ENCODE measurements at places on chromosomes 12 and 14.

GRCh38 chr12:121530600-121531355 lies 50.0 kb downstream of the KDM2B start:
- peak; percentile 43 for DNase-seq

- no peak for DNase-seq
These were observed 629.0 kb downstream of the MED13L start for GRCh38 chr12:115648463-115648862.

DNA sequence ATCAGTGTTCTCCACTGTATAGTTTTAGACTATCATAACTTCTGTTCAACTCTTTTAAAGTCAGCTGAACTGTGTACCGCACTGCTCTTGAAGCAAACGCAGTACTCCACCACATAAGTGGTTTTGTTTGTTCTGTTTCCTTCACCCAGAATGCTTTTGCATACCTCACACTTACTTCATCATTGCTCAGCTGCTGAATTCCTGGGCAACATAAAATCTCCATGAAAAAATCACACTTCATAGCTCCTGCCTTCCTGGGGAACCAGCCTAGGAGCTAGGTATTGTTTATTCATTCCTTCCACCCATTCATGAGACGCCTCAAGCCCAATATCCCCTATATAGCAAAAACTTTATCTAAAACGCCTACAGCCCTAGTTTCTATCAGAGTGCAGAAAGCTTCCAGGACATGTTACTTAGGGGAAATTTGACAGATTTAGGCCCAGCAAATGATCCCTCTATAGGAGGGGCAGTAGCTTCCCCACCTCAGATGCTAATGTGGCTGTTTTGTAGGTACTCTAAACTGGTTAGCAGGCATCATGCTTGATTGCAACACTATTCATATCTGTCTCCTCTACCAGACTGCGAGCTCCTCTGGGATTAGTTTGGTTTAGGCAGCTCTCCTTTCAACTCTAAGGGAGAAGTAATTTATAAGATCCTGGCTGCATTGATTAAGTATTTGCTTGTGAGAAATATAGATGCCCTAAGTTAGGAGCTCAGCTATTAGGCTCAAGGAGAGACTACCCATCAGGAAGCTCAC lies 44.5 kb downstream of the LRRC9 start:
- no peak for DNase-seq

DNA sequence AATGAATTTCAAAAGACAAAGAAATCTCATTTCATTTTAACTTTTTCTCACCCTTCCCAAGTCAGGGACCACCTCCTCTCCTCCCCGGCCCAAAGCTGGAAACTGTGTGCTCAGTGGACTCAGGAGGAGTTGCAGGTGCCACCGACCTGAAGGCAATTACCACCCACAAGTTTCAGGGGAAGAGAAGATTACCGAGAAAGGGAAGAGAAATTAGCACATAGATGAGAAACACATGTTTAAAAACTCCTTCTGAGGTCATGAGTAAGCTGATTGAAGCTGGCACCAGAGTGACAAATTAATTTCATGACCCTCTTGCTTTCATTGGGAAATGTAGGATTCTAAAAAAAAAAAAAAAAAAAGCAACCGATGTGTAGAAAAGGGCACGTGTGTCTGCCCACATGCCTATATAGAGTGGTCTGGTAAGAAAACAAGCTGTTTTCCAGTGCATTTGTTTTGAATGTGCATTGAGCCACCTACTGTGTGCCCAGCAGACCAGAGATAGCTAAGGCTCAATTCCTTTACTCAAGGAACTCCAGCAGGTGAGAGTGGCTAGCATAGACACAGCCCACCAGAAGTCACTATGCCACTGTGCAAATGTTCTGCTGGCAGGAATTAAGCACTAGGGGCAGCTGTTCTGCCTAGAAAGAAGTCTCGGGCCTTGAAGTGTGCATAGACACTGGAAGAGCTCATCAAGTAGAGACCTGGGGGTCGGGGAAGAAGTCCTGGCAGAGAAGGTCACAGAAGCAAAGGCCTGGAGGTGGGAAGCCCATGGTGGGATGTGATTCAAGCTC lies 30.5 kb downstream of the DPF3 start:
- no peak for DNase-seq

DNA sequence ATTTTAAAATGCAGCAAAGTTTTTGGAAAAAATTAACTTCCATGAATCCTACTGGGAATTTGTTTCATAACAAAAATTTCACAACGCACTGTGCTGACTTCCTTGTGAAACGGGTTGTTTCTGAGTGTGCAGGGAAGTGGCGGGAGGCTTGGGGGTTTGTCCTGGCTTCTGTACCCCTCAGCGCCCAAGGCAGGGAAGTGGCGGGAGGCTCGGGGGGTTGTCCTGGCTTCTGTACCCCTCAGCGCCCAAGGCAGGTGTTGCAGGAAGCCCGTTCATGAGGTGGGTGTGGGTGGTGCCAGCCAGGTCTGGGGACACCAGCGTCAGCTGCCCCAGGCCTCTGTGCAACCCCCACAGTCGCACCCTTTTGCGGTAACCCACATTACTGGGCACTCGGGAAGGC lies 25.1 kb downstream of the ADGRD1 start:
- DNase-seq: no peak

DNA sequence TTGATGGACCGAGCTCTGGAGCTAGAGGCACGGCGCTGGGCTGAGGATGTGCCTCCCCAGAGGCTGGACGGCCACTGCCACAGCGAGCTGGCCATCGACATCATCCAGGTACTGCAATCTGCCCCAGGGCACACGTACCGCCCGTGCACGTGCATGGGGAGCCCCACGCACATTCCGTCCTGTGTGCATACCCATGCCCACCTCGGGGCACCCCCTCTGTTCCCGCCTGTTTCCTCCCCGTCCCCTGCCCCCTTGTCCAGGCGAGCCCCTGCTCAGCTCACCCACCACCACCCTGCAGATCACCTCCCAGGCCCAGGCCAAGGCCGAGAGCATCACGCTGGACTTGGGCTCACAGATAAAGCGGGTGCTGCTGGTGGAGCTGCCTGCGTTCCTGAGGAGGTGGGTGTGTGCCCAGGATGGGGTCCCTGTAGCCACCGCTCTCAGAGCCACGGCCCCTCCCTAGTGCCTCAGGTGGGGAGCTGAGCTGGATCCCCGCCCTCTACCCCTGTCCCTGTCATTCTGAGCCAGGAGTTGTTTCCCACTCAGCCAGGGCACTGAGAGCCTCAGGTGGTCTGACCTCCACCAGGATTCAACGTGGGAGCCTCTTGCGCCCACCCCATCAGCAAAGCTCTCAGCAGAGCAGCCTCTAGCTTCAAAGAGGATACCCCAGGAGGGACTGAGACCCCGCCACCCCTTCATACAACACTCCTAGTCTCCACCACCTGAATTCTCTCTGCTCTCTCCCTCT lies 6.9 kb downstream of the TNFAIP2 start:
- DNase-seq: no peak

GRCh38 chr14:93267149-93267711 lies 60.2 kb downstream of the UBR7 start:
- no peak for DNase-seq

DNA sequence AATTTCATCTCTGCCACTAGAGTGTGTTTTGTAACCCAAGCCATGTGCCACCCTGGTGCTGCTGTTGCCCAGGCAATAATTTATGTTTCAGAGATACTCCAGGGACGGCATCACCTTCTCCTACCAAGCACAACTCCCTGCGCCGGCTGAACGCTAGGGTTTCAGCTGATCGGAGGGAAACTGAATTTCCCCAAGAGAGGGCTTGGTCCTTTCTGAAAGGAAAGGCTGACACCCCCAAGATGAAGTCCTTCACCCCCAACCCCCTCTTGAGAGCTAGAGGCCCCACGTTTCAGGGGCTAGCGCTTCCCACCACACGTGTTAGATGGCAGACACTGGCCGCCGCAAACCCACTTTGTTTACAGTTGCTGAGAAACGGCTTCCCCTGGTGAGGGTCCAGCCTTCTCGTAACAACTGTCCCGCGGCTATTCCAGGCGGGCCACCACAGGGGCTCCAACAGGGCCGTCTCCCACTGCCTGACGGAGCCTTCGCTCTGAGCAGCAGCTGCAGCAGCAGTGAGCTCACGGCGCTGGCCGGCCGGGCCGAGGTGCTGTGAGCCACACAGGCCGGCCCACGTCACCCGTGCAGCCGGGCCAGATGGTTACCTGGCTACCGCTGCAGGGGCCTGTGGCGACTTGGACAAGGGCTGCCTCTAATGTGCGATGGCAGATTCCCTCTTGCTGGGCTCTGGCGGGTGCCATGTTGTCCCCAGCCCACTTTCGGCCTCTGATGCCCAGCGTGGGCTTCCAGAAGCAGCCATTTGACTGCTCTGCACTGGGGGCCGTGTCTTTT lies 66.4 kb downstream of the TESC start:
- no peak for DNase-seq

GRCh38 chr12:71760471-71760870 lies 5.8 kb downstream of the RAB21 start:
- DNase-seq: no peak

GRCh38 chr14:97219431-97220017 lies 422.3 kb downstream of the VRK1 start:
- DNase-seq: no peak

DNA sequence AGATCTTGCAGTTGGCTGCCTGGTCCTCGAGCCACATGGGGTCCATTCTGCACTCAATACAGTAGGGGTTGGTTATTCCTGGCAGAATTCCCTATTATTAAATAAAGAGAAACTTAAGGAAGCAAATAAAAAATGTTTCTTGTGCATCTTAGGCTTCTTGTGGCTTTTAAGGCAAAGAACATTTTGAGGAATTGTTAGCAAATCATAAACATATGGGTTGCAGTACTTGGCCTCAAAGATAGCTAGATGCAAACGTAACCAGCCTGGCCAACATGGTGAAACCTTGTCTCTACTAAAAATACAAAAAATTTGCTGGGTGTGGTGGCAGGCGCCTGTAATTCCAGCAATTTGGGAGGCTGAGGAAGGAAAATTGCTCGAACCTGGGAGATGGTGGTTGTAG lies 50.8 kb upstream of the KCNA5 start:
- no peak for DNase-seq

GRCh38 chr12:26471560-26471959 lies 276.2 kb downstream of the SSPN start:
- DNase-seq: no peak

GRCh38 chr12:57232156-57232756 lies 2.7 kb downstream of the SHMT2 start:
- DNase-seq: no peak

GRCh38 chr12:3113671-3114325 lies 36.6 kb downstream of the TSPAN9 start:
- no peak for DNase-seq

- no peak for DNase-seq
These were observed 31.9 kb upstream of the HIF1A start for GRCh38 chr14:61663312-61663979.

All from stimulated activated CD4-positive, alpha-beta T cell treated with anti-CD3 and anti-CD28 coated beads, Interleukin-12 subunit alpha, Interleukin-12 subunit beta, amount 100 ng/mL, for 48 hours (primary cell).